Stimulated activated CD4-positive, alpha-beta T cell treated with anti-CD3 and anti-CD28 coated beads, Interleukin-1b, Interleukin-23, amount 100 ng/mL, for 1 hour (primary cell): ENCODE measurements at places on chromosomes 2 and 18.

DNA sequence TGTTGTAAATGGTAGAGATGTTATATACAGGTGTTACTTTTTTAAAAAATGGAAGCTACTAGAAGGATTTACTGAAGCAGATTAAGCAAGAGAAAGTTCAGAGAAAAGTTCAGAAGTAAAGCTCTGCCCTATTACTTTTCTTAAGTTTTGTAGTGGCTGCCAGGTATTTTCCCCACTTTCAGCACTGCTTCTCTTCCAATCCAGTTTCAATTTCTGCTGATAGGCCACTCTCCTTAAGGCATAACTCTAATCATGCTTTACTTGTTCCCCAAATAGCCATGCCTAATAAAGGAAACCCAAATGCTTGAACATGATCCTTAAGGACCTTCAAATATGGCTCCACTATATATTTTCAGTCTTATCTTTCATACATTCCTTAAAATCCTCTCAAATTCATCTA lies 880.8 kb upstream of the CDH2 start:
- no peak for DNase-seq

- DNase-seq, result no peak
Measured at GRCh38 chr2:40760071-40760666, 308.3 kb upstream of the SLC8A1 start.

DNA sequence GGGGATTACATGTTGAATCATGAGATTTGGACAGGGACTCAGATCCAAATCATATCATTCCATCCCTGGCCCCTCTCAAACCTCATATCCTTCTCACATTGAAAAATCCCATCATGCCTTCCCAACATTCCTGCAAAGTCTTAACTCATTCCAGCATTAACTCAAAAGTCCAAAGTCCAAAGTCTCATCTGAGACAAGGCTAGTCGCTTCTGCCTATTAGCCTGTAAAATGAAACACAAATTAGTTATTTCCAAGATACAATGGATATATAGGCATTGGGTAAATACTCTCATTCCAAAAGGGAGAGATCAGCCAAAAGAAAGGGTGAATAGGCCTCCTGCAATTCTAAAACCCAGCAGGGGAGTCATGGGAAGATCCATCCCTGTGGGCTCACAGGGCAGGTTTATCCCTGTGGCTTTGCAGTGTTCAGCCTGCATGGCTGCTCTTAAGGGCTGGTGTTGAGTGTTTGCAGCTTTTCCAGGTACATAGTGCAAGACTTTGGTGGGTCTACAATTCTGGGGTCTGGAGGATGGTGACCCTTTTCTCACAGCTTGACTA lies 21.2 kb upstream of the SLC14A1 start:
- no peak for DNase-seq

DNA sequence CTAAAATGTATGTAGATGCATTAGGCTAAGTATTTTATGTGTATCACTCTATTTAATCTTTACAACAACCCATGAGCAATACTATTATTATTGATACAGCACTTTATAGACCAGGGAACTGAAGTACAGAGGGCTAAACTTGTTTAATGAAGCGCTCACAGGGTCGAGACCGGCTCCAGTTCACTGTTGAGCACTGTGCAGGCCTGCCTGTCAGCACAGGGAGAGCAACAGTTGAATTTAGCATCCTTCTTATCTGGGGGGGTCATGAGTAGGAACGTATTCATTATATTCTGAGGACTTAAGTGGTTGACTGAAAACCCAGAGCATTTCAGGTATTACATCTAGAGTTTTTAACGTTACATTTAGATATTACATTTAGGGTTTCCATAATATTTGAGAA lies 120.1 kb downstream of the PLCL1 start:
- DNase-seq, result no peak

DNA sequence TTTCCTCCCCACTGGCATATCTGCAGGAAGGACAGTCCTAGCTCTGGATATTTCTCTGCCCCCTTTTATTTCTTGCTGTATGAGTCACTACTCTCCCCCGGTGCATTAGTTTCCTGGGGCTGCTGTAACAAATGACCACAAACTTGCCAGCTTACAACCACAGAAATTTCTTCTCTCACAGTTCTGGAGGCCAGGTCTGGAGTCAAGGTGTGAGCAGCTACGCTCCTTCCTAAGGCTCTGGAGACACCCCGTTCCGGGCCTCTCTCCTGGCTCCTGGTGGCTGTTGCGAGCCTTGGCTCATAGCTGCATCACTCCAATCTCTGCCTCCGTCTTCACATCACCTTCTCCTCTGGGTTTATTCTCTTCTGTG lies 34.1 kb downstream of the PTPRM start:
- DNase-seq, result no peak

DNA sequence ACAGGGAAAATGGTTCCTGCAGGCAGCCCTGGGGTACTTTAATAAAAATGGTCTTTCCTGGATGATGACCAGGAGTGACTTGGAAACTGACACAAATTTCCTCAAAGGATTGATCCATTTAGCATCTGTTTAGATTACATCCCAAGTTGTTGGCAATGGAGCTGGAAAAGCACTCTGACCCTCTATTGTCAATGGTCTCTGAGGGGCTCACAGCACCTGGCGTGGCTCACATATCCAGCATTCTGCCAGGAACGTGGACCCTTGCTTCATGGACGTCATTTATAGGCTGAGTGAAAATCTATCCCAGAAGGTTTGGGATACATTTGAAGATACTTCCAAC lies 43.8 kb downstream of the SERTAD2 start:
- DNase-seq, result no peak

GRCh38 chr2:83364264-83364663 lies 1094.8 kb downstream of the SUCLG1 start:
- no peak for DNase-seq

GRCh38 chr2:44801289-44801840 lies 140.1 kb upstream of the SIX3 start:
- DNase-seq, result no peak

DNA sequence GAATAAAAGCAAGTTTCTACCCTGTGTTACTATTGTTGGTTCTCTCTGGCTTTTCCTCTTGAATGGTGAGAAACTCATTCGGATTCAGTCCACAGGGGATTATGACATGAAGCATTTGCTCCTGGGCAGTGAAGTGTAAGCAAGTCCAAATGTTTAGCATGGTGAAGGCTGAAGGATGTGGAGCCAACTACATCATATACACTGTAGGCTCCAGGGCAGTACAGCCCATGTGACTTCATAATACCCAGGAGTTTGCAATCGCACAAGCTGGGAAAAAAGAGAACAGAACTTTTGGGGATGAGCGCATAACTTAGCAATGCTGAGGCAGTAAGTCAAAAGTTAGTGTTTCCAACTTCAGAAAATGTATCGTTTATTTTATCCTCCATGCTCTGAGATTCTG lies 695.7 kb upstream of the POU3F3 start:
- no peak for DNase-seq

- DNase-seq, result no peak
Measured at GRCh38 chr2:84966731-84967130, 4.2 kb upstream of the KCMF1 start.

- no peak for DNase-seq
Measured at GRCh38 chr2:178473931-178474330, 4.5 kb downstream of the FKBP7 start.

DNA sequence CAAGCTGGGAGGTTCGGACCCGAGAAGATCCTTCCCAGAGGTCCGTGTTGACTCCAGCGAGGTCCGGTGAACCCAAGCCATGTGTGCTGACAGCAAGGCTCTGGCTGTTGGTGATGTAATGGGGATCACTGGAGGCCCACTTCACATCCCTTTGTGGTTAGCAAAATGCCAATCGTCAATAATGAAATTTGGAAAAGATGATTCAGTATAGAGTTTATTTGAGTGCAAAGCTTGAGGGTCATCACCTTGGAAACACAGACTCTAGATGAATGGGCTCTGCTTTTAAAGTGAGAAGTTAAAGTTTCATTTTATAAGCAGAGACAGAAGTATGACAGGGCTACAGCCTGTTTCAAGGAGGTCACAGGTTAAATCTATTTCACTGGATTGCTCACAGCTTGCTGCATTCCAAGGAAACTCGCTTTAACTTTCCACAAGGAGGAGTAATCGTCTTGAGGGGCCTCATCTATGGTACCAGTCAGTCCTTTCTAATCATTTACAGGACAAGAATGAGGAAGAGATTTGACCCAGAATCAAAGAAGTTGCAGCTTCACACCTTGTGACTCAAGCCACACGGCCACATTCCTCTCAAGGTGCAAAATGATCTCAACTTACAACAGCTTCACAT lies 140.5 kb downstream of the TPO start:
- no peak for DNase-seq

DNA sequence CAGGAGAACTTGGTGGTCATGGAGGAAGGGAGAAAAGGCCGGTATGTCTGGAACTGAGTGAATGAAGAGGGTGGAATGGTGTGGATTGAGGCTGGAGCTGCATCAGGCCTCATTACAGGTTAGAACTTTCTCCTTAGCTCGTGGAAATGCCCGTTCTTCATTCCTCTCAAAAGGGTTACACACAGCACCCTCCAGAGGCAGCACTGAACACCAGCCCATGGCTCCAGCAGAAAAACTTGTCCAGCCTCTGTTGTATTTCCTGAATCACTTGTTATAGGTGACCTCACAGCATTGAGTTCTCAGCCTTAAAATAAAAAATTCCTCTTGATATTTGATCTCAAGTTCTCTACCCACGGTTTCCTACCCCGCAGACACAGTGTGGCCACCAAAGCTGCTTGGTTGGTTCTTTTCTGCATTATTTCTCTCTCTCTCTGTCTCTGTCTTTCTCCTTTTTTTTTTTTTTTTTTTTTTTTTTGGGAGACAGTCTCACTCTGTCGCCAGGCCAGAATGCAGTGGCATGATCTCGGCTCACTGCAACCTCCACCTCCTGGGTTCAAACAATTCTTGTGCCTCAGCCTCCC lies 89.6 kb downstream of the ITGB1BP1 start:
- no peak for DNase-seq

- DNase-seq, result no peak
Measured at GRCh38 chr2:84393829-84394228, 65.3 kb downstream of the SUCLG1 start.

DNA sequence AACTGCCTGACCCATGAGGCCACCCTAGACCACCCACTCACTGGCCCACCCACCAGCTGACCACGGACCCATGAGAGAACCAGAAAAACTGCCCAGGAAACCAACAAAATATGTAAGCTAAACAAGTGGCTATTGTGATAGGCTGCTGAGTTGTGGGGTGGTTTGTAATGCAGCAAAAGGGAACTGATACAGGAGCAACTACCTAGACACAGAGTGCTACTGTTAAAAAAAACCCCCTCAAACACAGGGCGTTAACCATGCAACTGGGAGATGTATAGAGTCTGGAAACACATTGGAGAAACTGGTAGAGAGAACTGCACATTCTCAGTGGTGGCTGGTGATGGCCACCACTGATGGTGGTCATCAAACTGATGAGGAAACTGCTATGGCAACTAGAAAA lies 206.3 kb upstream of the GYPC start:
- no peak for DNase-seq

- no peak for DNase-seq
Measured at GRCh38 chr2:20215183-20216040, 9.5 kb downstream of the SDC1 start.

DNA sequence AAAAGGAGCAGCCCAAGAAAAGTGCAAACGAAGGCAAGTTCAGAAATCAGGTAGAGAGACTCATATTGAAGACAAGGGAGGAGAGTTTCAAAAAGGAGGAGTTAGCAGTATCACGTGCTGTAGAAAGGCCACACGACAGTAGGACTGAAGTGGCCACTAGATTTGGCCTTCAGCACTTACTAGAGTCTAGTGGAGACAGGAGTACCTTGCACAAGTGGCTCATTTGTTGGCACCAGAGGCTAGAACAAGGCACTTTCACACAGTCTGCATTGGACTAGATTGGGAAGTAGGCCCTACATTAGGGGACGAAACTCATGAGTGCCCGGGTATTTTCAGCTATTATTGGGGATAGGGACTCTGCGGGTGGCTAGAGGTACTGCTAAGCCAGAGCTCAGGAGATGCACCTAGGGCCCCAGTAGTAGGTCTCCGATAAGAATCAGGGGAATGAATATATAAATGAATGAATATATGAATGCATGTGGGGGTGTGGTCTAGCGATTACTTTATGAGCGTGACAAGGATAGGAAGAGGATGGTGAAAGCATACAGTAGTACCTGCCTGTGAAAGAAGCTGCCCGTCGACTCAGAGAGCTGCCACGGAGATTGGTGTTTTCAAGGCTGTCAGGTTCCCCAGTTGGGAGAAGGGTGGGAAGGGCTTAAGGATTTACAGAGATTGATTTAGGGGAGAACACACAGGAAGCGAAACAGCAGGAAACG lies 1.4 kb upstream of the NCOA1 start:
- no peak for DNase-seq

- DNase-seq, result no peak
Measured at GRCh38 chr18:48219810-48220499, 189.2 kb downstream of the ZBTB7C start.

- no peak for DNase-seq
Measured at GRCh38 chr2:25227576-25227975, 59.2 kb upstream of the POMC start.

DNA sequence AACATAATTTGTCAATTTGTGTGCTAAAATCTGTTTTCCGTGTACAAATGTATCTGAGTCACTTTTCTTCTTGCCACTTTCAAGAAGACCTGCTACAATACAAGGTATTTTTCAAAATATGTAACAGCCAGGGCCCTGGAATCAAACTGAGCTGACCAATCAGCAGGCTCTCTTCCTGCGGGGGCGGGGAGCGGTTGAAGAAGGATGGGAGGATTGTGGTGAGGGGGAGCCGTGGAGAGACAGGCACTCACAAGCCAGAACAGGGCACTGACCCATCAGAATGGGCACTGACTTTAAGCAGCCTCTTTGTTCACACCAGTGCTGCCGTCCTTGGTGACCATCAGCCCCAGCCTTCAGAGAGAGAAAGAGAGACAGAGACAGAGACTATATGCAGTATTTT lies 40.6 kb upstream of the CCNYL1 start:
- no peak for DNase-seq

GRCh38 chr18:33472509-33472908 lies 32.0 kb upstream of the CCDC178 start:
- no peak for DNase-seq

DNA sequence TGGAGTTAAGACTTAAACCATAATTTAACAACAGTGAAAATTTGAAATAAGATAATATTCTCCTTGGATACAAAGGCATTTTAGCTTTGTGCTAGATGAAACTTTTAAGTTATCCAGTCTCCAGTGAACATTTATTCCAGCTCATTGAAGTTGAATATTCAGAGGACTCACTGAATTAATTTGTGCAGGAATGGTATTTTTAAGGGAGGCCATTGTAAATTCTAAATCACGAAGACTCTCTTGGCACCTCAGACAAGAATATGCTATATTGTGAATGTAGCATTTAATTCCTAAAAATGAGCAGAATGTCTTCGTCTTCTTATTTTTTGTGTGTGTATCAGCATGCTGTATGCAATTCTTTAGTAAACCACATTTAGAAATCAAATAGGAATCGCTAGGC lies 731.7 kb upstream of the RAB6C start:
- no peak for DNase-seq

GRCh38 chr2:16568998-16569784 lies 96.4 kb downstream of the CYRIA start:
- DNase-seq, result no peak

- DNase-seq, result no peak
Measured at GRCh38 chr2:31239593-31240177, 5.7 kb downstream of the EHD3 start.

- DNase-seq, result no peak
Measured at GRCh38 chr2:100222844-100223243, 80.5 kb upstream of the AFF3 start.

- DNase-seq, result no peak
Measured at GRCh38 chr2:64491426-64491825, 32.7 kb upstream of the AFTPH start.
